Heart left ventricle (tissue), 16 donors: ENCODE measurements at places on chromosomes 1 and 21.

GRCh38 chr1:118931876-118932275 lies 56.3 kb downstream of the TBX15 start:
- DNase-seq: no peak
- H3K27ac ChIP-seq: no peak overlapping the region
- H3K36me3 ChIP-seq: no peaks in the 10 kb centered on the region
- no peaks in the 10 kb centered on the region for H3K27me3 ChIP-seq
- no peaks in the 10 kb centered on the region for H3K4me1 ChIP-seq

DNA sequence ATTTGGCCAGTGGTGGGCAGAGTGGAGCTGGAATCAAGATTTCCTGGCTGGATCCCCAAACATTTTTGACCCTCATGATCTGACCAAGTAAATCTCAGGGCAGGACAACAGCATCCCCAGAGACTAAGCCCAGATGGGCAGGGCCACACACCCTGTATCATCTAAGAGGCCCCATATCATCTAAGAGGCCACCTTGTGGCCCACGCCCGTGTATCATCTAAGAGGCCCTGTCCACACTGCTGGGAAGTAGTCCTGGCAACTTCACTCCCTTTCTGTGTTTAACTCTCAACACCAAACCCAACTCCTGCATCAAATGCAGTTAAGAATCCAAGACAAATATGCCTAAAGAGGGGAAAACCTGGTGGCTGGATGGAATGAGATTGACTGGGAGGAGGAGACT lies 81.6 kb upstream of the SSX2IP start:
- DNase-seq: no peak
- no peak overlapping the region for H3K27ac ChIP-seq
- H3K4me1 ChIP-seq: no peaks in the 10 kb centered on the region
- no peak overlapping the region for H3K4me3 ChIP-seq

DNA sequence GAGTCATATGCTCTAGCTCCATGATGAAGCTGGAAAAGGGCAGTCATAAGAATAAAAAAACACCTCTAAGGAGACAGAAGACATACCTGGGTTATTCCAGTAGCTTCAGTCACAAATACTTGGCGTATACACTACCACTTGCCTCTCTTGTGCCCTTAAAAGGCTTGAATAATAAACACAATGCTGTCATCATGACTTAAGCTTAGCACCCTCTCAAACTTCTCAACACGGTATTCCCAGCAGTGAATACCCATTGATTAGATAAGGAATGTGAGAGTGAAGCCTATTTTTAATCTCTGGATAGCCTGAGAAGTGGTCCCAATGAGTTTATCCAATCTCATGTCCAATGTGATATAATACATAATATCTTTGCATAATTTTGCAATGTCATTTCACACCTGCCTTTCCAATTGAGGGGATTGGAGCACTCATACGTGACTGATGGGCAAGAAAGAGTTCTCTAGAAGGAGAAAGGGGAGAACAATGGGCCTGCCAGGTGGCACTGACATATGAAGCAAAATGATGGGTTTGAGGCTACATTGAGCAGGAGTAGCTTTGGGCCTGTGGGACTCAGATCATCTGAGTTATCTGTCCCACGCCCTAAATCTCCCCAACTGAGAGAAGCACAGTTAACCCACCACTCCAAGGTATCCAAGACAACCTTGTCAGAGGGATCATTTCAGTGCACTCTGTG lies 298.6 kb upstream of the DAB1 start:
- no peak overlapping the region for H3K27ac ChIP-seq
- no peak overlapping the region for H3K4me3 ChIP-seq
- H3K4me1 ChIP-seq: no peaks in the 10 kb centered on the region
- H3K36me3 ChIP-seq: no peaks in the 10 kb centered on the region

DNA sequence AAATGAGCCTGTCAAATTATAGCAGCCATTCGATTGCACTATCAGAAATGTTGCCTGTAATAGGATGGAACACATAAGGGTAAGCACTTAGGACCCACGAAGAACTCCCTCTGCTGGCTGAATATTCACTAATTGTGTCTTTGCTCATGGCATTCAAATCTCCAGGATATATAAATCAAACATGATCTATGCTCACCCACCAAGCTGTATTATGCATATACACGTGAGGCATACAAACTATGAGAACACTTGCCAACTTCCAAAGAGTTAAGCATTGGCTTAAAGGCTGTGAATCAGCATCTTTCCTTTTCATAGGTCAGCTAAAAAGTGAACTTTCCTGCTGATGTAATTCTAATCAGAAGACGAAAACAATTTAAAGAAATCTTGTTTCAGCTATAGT lies 34.5 kb downstream of the TMPRSS15 start:
- no peak for DNase-seq
- H3K4me1 ChIP-seq: no peaks in the 10 kb centered on the region
- no peak overlapping the region for H3K4me3 ChIP-seq

GRCh38 chr1:231485029-231485784 lies 43.3 kb upstream of the TSNAX start:
- no peaks in the 10 kb centered on the region for H3K27me3 ChIP-seq
- no peak overlapping the region for H3K4me3 ChIP-seq
- no peak overlapping the region for H3K27ac ChIP-seq
- H3K4me1 ChIP-seq: no peaks in the 10 kb centered on the region

DNA sequence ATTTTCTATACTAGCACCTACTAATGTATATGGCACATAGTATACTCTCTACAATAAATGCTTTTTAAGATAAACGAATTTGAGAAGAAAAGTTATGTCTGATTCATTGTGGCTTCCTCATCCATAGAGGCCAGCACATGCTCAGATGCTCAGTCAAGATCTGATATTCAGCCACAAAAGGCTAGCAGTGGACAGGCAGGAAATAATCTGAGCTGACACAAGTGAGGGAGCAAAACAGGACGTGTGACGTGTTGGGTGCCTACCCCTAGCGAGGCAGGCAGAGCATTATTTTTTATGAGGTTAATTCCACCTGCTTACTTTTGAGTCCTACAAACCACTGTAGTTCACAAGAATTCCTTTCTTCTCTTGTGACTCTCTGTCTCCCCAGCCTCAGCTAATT lies 550.9 kb downstream of the SMYD3 start:
- no peak for DNase-seq
- H3K4me3 ChIP-seq: no peak overlapping the region
- H3K27ac ChIP-seq: no peak overlapping the region
- H3K4me1 ChIP-seq: peaks cover 6% of the 10 kb centered on the region

- H3K27ac ChIP-seq: no peak overlapping the region
- H3K4me3 ChIP-seq: no peak overlapping the region
- no peak for DNase-seq
These were observed 21.6 kb downstream of the C1orf167 start for GRCh38 chr1:11783556-11783955.

DNA sequence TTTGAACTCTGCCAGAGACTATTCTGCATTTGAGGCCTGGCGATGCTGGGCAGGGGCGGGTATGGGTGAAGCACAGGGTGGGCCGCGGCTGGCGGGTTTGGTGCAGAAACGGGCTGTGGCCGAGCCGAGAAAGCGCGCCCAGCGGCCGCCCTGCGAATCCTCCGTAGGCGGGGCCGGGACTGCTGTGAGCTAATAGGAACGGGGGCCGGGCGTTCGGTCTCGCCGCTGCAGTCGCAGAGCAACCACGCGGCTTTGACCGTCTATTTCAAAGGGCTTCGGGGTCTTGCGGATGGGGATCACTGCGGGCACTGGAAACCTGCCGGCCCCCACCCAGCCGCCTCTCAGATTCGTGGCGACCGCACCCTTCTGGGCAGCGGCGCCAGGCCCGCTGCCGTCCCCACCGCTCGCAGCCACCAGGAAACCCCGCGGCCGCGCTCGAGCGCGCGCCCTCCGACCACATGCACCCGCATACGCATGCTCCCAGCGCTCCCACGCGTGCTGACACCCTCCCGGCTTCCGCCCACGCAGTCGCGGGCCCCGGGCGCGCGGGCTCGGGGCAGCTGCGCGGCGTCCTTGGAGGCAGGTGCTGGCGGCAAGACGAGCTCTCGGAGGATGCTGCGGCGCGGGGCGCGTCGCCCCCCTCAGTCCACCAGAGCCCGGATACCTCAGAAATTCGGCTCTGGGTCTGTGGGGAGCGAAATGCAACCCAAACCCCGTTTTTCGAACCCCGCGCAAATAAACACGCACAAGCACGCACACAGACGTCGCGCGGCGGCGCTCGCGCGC lies 32.6 kb downstream of the DNTTIP2 start:
- H3K4me3 ChIP-seq: peak overlapping the region; percentile 82
- H3K27me3 ChIP-seq: no peaks in the 10 kb centered on the region
- peak; percentile 93 for DNase-seq
- peaks cover 33% of the 10 kb centered on the region for H3K4me1 ChIP-seq
- no peaks in the 10 kb centered on the region for H3K36me3 ChIP-seq

DNA sequence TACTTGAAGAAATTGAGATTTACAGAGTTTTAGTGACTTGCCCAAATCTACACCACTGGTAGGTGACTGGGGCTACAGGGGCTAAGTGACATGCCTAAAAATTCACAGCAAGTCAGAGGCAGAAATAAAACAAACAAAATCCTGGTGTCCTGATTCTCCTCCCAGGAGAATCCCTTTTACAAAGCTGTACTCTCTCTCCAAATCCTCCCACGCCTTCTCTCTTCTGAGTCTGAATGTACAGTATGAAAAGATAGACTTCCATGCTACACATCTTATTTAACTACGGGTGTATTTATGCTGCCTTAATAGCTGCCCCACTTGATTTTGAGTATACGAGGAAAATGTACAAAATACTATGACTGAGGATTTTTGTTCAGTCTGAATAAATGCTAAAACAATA lies 65.4 kb downstream of the SGIP1 start:
- H3K4me1 ChIP-seq: no peaks in the 10 kb centered on the region
- H3K27me3 ChIP-seq: no peaks in the 10 kb centered on the region
- H3K4me3 ChIP-seq: no peak overlapping the region
- no peak overlapping the region for H3K27ac ChIP-seq
- no peak for DNase-seq

DNA sequence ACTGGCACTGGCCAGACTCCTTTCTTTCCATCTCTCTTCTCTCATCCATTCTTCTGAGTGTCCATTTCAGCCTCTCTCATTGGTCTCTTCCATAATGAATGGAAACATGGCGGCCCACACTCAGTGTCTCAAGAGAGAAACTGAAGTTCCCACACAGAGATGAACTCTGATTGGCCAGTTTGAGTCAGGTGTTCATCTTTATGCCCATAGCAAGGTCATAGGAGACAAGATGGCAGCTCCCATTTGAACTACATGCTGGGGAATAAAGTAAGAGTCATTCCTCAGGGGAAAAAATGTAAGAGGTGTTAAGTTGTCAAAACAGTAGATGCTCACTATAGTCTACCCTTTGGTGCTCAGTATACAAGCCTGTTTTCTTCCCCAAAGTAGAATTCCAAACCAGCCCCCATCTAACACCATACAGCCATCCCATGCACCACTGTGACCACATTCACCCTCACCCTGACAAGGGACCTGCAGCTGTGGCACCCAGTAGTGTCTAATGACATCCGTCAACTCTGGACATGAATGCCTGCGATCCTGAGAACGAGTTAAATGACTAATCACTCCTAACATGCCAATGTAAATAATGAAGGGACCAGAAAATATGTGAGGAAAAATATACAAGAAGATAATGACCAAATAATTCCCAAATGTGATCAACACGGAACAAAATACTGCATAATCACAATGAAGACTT lies 12.4 kb downstream of the CDA start:
- no peaks in the 10 kb centered on the region for H3K36me3 ChIP-seq
- H3K27me3 ChIP-seq: no peaks in the 10 kb centered on the region
- H3K4me1 ChIP-seq: peaks cover 6% of the 10 kb centered on the region
- H3K27ac ChIP-seq: no peak overlapping the region
- H3K4me3 ChIP-seq: no peak overlapping the region
- no peak for DNase-seq

DNA sequence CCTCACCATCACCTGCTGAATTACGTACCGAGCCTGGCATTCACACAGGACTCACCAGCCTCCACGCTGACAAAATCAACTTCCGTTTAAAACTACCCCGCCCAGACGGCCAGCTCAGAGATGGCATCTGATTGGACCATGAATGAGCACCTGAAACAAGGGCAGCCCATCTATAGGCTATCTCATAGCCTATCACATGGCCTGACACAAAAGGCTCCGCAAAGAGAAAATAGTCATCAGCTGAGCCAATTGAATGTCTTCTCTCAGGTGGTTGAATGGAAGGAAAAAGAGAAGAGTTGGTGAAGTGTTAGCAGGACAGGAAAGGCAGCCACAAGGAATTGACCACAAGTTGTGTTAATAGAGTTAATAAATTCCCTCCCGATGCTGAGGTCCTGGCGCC lies 50.6 kb upstream of the ZC3H12A start:
- H3K4me1 ChIP-seq: no peaks in the 10 kb centered on the region
- no peak for DNase-seq
- H3K4me3 ChIP-seq: no peak overlapping the region
- H3K27ac ChIP-seq: no peak overlapping the region
- H3K27me3 ChIP-seq: no peaks in the 10 kb centered on the region
